Epithelial cell of prostate (primary cell): ENCODE measurements at places on chromosomes 2 and 18.

DNA sequence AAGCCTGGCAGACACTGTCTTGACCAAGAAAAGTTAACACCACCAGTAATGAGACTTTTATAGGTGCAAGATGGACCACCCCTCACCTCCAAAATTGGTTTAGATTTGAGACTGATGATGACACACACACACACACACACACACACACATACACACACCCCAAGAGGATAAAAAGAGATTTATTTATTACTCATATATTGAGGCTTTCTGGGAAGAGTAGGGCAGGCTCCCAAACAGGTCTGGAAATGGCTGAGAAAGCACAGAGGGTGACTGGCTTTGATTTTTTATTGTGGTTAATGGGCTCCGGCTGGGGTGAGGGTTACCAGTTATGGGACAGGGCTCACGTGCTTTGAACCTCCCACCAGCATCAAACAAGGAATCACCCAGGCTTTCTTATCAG is 54.2 kb upstream of the ADAM23 start:
- no peak for DNase-seq

GRCh38 chr2:54545702-54546450 is 89.7 kb downstream of the SPTBN1 start:
- DNase-seq: peak; percentile 99

- no peak for DNase-seq
These were observed 243.9 kb downstream of the TRIB2 start for GRCh38 chr2:12960671-12961070.

- DNase-seq: no peak
These were observed 23.8 kb downstream of the GRHL1 start for GRCh38 chr2:9975328-9975727.

DNA sequence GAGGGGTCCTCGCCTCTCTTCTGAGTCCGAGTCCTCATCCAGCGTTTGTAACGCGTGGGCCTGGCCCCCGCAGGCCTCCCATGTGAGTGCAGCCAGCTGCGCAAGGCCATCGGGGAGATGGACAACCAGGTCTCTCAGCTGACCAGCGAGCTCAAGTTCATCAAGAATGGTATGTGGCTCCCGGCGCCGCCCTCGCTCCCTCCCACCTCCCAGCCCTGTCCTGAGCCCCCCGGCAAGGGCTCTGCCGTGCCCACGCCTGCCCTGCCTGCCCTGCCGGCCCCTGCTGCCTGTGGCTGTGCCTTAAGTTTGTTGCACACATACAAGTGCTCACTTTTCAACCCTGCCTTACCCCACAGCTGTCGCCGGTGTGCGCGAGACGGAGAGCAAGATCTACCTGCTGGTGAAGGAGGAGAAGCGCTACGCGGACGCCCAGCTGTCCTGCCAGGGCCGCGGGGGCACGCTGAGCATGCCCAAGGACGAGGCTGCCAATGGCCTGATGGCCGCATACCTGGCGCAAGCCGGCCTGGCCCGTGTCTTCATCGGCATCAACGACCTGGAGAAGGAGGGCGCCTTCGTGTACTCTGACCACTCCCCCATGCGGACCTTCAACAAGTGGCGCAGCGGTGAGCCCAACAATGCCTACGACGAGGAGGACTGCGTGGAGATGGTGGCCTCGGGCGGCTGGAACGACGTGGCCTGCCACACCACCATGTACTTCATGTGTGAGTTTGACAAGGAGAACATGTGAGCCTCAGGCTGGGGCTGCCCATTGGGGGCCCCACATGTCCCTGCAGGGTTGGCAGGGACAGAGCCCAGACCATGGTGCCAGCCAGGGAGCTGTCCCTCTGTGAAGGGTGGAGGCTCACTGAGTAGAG is 14.4 kb upstream of the ALLC start:
- DNase-seq: no peak

DNA sequence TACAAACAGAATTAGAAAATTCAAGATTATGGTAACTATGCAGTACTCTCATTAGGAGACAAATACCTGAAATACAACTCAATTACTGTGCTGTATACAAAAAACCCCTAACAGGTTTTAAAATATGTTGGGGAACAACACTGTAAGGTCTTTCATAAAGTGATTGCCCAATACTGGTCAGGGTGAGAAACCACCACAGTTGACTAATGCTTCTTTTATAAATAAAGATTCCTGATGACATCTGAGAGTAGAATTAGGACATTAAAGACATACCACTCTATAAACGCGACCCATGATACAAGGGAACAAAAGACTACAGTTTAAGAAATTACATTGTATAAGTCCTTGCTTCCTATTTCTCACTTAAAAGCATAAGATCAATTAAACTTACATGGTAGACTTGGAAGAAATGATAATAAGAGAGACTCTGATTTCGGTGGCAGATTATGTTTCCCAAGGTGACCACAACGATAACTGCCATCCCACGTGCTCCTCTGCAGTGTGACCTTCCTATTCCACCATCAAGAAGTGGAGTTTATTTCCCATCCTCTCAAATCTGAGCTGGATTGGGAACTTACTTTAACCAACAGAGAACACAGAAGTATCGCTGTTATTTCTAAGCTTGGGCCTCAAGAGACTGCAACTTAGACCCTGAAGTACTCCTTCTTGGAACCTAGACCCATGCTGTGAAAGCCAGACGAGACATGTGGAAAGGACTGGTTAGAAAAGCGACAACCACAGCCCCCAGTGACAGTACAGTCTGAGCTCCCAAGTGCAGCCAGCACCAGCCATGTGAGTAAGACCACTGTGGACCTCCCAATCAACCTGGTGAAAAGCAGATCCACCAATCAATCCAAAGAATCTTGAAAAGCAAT is 52.3 kb downstream of the ZNF521 start:
- DNase-seq: no peak

DNA sequence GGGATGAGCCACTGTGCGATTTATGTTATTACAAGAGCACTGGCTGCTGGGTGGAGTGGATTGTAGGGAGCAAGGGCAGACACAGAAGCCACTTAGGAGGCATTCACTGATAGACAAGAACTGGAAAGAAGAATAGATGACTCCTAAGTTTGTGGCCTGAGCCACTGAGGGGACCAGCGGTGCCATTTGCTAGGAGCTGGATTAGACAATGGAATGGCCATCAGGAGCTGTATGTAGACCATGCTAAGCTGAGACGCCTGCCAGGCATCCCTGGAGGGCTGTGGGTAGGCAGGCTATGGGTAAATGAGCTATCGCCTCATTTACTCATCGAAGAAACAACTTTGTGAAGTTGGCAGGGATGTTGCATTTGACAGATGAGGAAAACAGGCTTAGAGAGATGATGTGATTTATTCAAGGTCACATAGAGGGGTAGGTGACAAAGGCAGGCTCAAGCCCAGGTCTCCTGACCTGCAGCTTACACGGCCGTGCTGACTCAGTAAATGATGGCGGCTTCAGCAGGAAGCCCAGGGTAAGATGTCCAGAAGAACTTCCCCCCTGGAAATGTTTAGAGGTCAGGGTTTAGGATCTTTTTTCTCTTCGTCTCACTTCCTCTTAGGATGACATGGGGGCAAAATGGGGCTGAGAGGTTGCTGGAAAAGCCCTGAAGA is 2.8 kb downstream of the MFSD2B start:
- no peak for DNase-seq

- DNase-seq: no peak
These were observed 4.5 kb downstream of the ANKRD53 start for GRCh38 chr2:70982971-70983370.

DNA sequence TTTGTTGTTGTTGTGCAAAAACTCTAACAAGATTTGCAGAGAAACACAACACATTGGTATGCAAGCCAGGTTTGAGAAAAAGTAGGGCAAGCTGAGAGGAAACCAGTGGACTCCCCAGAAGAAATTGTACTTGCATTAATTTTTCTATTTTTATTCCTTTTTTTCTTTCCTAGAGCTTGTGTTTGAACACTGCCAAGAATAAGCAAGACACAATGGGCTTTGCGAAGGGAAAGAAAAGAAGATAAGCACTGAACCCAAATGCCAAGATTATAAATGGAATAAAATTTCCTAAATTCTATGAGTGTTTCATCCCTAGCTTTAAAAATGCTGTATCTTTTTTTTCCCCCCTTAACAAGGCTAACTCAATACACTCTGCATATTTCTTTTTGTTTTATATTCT is 17.0 kb upstream of the CYTIP start:
- DNase-seq: no peak

GRCh38 chr2:96788442-96789244 is 27.4 kb upstream of the CNNM3 start:
- DNase-seq: no peak

DNA sequence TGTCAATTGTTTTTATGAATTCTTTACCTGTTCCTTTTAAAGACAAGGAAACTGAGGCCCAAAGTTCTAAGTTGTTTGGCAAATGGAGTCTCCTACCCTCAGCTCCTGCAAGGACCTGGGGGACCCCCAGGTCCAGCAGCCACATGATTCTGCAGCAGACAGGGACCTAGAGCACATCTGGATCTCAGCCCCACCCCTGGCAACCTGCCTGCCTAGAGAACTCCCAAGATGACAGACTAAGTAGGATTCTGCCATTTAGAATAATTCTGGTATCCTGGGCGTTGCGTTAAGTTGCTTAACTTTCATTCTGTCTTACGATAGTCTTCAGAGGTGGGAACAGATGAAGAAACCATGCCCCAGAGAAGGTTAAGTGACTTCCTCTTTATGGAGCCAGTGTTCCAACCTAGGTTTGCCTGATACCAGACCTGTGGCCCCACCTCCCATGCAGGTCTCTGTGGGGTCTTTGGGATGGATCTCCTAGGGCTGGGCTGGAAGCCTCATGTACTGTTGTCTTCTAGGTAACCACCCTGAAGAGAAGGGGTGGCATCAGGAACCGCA is 5.6 kb upstream of the CENPA start:
- no peak for DNase-seq

GRCh38 chr2:145166731-145167302 is 646.9 kb upstream of the ZEB2 start:
- no peak for DNase-seq

GRCh38 chr2:37653805-37654378 is 17.6 kb downstream of the CDC42EP3 start:
- DNase-seq: no peak

- DNase-seq: no peak
These were observed 112.6 kb upstream of the MC4R start for GRCh38 chr18:60485201-60485600.

DNA sequence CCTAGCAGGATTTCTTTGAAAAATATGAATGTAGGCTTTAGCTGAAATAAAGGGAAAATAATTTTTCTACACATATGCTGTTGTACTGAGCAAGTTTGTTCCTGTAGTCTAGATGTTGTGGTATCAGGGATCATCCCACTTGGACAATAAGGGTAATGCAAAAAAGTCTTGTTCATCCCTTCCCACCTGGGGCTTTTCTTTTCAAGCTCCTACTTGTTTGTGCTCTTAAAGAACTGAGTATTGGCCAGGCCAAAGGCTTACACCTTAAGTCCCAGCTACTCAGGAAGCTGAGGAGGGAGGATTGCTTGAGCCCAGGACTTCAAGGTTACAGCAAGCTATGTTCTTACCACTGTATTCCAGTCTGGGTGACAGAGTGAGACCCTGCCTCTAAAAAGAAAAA is 35.5 kb downstream of the ZC3H6 start:
- DNase-seq: no peak

DNA sequence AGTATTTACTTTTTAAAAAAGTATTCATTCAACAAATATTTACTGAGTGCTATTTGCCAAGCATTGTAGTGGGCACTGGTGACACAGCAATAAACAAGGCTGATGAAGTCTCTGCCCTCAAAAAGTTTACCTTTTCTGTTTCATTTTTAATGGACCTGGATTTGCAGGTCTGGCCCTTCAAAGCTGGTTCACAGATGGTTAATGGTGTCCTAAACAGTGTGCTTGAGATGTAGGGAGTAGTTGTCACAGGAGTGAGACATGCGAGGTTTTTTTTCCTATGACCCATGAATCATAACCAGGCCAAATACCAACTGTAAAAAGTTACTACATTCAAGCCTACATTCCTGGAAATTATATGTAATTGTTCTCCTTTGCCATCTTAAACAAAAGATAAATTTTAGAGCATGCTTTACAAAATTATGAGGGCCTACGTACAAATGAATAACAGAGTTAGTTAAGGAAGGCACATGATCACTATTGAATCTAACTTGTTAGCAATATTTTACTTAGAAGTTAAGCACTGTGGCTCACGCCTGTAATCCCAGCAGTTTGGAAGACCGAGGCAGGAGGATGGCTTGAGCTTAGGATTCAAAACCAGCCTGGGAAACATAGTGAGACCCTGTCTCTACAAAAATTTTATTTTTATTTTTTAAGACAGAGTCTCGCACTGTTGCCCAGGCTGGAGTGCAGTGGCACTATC is 223.9 kb downstream of the MBD5 start:
- DNase-seq: no peak

GRCh38 chr18:63130176-63130575 is 189.4 kb downstream of the BCL2 start:
- DNase-seq: no peak

- no peak for DNase-seq
These were observed 2.5 kb downstream of the SP100 start for GRCh38 chr2:230418341-230419016.

DNA sequence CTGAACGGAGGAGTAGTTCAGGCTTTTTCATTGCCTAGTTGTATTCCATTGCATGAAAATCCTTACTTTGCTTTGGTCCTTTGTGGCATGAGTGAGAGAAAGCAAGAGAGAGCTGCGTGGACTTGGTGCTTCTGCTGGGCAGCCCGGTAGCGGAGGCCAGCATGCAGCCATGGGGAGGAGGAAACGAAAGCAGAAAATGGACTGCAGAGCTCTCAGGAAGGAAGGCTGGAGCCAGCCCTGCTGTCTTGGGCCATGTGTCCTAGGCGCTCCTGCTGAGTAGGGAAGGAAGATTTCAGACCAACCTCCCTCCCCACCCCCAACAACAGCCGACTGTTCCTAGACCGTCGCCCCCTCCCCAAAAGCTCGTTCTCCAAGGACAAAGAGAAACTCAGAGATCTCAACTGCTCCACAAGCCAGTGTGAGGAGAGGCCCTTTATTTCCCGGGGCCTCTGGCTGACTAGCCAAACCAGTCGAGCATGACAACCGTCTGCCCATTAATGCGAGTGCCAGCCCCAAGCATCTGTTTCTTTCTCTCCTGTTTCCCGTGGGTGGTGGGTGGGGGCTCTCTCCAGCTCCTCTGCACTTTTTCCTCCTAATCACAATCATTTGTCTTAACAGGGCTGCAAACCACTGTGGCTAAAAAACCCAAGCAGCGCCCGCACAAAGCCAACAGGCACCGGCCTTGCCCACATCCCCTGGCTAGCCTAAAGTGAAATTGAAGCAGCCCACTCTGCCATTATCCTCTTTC is 66.8 kb upstream of the FZD7 start:
- no peak for DNase-seq

GRCh38 chr2:136217996-136218395 is 100.0 kb upstream of the CXCR4 start:
- no peak for DNase-seq

DNA sequence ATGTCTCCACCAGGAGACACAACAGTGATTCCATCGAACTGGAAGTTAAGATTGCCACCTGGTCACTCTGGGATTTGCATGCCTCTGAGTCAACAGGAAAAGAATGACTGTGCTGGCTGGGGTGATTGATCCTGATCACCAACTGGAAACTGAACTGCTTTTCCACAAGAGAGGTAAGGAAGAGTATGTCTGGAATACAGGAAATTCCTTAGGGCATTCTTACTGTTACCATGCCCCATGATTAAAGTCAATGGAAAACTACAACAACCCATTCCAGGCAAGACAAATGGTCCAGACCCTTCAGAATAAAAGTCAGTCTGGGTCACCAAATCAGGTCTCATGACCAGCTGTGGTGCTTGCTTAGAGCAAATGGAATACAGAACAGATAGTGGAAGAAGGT is 12.0 kb upstream of the DDX1 start:
- DNase-seq: no peak
